Amniotic epithelial cell (primary cell): ENCODE measurements at places on chromosomes 1 and 21.

DNA sequence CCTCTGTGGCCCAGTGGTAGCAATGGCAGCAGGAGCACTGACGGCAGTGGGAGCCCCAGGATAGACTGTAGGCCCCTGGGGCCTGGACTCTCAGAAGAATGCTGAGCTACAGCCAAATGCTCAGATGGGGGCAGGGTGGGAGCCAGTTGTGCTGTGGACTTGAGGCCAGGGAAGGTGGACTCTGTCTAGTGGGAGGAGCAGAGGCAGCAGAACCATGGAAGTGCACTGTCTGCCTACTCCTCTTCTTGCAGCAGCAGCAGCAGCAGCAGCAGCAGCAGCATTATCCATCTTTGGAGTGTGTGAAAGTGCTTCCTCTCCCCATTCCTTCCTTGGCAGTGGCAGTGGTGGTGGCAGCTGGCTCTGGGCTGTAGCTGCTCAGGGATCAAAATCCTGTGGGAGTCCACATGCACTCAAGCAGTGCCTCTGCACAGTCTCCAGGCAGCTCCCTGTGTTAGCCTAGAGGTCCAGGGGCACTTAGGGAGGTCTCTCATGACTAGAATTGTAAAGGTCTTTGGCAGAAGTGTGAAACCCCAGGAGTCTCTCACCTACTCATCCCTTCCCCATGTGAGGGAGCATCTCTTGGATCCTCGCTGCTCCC lies 917.9 kb upstream of the B3GALT2 start:
- no peak for DNase-seq

DNA sequence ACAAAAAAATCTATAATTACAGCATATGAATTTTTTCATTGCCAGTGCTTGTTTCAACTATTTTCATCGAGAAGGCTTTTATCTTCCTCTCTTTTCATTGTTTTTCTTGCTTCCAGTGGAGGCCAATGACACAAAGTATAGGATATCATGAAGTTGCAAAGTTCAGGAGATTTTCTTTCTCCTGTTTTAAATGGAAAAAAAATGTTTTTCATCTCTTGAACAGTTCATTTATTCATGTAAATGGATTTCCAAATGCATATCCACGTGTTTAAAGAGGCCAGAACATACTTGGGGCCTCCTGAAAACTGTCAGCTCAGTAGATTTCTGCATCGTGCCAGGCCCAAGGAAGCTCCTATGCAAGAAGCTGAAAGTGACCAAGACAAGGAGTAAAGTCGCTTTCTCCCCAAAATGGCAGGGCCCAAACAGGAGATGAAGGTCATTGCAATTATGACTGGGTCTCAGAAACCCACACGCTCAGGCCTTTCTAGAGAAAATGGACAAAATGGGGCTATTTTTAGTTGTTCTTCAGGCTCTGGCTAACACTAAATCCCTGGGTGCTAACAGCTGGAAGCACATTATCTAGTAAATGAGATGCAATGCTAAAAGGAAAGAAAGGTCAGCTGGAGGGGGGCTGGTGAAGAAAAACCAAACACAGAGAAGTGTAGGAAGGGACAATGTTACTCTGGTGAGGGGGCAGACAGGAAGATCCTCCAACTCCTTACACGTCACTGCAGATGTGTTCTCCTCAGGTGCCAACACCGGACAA lies 136.9 kb upstream of the C8B start:
- DNase-seq, result no peak

- peak; percentile 89 for DNase-seq
These were observed 50.1 kb downstream of the TIAM1 start for GRCh38 chr21:31293986-31294385.

GRCh38 chr1:199279872-199280645 lies 641.2 kb downstream of the PTPRC start:
- peak; percentile 76 for DNase-seq

GRCh38 chr1:67194209-67194863 lies 28.1 kb downstream of the IL23R start:
- DNase-seq, result no peak

- DNase-seq, result no peak
These were observed 2.3 kb upstream of the DMRTA2 start for GRCh38 chr1:50425376-50426107.

DNA sequence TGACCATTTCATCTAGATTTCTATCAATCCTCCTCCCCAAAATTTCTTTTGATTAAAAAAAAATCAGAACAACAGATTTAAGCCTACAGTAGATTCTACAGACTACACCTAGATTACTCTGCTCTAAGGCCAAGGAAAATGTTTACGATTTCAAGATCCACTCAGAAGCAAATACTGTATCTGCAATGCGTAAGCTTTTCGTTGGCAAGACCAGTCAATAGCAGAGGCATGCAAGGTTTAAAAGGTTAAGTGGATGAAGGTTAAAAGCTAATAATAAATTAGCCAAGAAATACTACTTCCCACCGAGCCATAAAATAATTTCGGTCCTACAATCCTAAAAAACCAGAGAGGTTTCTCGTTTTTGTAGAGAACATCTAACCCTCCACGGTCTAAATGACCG lies 1.3 kb downstream of the CLSTN1 start:
- no peak for DNase-seq

DNA sequence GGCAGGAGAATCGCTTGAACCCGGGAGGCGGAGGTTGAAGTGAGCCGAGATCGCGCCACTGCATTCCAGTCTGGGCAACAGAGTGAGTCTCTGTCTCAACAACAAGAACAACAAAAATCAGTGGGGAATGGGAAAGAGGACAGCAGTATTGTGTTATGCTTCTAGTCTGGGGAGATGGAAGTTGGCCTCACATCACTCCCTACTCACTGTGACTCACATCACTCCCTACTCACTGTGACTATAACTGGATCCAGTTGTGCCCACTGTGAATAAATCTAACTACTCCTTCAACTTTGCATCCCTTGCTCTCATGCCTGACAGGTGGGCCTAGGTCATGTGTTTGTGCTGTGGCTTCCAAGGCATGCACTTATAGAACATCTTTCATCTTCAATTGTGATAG lies 285.4 kb upstream of the USP24 start:
- DNase-seq, result no peak

GRCh38 chr1:21280482-21280881 lies 9.8 kb downstream of the ECE1 start:
- DNase-seq, result no peak

DNA sequence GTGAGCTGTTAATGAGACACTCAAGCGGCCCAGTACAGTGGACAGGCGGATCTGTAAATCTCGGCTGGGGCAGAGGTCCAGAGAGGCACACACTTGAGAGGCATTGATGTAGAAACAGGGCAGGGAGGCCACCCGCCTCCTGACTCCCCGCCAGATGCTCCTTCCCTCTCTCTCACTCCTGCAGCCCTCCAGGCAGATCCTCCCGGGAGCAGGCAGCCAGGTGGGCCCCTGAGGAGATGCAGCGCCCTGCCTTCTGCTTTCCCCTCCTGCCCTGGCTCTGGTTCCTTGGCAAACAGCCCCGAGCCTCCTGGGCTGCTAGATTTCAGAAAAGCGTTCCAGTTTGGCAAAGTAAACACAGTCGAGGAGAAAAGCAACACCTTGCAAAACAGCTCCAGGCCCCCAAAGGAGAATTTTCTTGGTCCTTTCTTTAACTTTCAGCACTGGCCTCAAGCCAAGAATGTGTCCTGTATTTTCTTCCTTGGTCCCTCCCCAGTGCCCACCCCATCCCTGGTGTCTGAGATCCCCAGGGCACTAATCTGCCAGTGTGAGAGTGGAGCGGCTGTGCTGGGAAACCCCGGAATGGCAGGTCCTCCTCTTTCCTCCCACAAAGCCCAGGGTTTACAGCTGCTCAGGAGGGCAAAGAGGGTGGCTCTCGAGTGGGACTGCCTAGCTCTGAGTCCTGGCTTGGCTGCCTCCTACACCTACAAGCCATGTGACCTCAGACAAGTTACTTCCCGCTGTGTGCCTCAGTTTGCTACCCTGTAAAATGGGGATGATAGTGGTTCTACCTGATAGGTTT lies 29.4 kb upstream of the IFNLR1 start:
- no peak for DNase-seq

GRCh38 chr1:1217621-1218523 lies 3.9 kb upstream of the TNFRSF4 start:
- peak; percentile 49 for DNase-seq

GRCh38 chr1:85465099-85465785 lies at the start of gene DDAH1:
DDAH1 (minus strand) TSS chr1:85465159; CDS start chr1:85465045, 114 bp downstream.
- DNase-seq, result peak; percentile 59

- no peak for DNase-seq
These were observed 23.5 kb downstream of the CXADR start for GRCh38 chr21:17536381-17536780.

DNA sequence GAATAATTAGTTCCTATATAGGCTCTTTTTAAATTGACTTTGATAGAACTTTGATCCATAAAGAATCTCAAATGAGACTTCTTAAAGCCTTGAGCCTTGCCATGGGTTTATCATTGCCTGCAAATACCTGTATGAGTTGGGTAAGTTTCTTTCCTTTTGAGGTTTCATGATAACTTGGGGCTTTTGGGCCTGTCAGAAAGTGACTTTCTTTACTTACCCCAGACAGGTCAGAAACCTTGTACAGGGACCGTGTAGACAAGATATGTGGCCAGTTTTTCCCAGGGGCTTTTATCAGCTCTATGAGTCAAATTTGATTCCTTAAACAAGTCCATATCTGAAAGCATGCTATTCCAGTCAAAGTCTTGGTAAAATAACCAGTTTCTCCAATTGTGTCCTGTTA lies 17.3 kb downstream of the KCTD3 start:
- no peak for DNase-seq

DNA sequence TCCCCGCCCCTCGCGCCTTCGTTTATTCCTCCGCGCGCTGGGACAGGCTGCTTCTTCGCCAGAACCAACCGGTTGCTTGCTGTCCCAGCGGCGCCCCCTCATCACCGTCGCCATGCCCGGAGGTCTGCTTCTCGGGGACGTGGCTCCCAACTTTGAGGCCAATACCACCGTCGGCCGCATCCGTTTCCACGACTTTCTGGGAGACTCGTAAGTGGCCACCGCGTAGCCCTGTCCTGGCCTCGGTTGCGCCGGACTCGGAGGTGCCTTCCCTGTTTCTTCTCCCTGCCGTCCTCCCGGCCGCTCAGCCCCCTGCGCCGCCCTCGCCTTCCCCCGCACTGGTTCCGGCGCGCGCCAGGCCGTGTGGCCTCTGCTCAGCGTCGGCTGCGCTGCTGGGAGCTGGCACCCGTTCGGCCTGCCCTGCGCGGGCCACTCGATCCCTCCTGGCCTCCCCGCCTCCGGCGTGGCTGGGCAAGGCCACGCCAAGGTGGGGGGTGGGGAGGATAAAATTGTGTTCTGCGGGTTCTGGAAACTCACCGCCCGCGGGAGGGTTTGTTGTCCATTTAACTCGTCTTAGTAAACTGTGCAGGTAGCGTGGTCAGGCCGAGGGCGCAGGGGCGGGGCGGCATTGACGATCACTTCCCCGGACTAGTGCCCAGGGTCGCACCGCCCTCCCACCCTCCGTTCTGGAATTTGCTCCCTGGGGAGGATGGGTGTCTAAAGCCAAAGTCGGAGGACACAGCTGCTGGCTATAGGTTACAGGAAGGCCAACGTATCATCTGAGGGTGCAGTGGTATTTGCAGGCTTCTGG lies at the start of gene PRDX6:
PRDX6 (plus strand) TSS at position 50 of the 808 bp plus-strand sequence; CDS start at position 113, 63 bp downstream.
- peak; percentile 67 for DNase-seq

- no peak for DNase-seq
These were observed 11.8 kb upstream of the ZMYM6 start for GRCh38 chr1:35043498-35043897.

DNA sequence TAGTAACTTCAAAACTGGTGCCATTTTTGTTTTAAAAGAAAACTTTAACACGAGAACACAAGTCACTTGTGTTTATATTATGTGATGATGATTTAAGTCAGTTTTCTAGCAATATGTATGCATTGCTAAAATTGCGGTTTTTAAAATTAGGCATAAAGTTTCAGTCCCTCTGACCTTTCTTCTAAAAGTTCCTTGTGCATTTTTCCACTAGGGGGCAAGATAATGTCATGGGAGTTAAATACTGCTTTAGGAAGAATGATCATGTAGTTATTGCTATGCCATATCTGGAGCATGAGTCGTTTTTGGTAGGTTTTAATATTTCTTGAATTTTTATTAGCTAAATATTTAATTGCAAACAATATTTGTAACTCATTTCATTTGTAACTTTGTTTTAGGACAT lies 10.7 kb downstream of the CDC7 start:
- DNase-seq, result peak; percentile 54

DNA sequence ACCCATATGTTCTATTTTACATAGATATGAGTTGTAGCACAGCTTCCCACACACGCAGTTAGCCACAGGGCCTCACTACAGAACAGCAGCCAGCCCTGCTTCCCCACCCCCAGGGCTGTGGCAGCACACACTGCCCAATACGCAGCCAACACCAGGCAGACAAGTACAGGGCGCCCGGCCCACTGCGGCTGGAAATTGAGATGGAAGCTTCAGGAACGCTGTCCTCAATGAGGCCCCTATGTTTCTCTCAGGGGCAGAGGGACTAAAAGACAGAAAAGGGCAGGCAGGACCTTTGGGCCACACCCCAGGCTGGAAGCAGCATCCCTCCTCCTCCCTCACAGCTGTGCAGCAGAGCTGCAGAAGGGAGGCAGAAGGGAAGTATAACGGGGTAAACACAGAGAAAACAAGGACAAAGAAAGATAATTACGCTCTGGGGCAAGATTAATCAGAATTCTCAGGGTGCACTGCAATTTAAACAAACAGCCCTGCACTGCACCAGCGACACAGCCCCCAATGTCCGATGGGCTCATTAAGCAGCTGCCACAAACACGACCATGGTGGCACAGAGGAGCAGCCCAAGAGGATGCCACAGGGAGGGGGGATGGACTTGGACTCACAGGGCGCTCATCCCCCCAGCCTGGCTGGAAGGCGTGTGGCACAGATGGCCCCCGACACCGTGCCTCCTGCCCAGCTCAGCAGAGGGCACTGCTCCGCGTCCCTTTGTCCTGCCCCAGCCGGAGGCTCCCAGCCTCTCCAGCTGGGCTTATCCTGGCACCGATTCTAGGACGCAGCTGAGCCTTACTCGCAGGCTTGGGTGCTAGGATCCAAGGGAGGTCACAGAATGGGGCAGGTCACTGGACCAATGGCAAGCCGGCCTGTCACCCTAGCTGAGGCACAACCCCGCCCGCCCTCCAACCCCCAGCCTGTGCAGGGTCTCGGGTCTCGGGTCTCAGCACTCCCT lies 14.2 kb downstream of the WDR4 start:
- DNase-seq, result no peak

GRCh38 chr1:50929376-50929958 lies 30.6 kb downstream of the FAF1 start:
- DNase-seq, result peak; percentile 52
